ENCODE measurements at places on chromosomes 2 and 18. TPM values are rescaled to one million over a fixed set of nuclear protein-coding genes. Genes with fewer than 3 reads are reported as not detected.

The AQP12B gene
- total RNA-seq = not detected

The ZC3H6 gene
- total RNA-seq = 30.4 TPM

The RAB6C gene
- 0.78 TPM for total RNA-seq

The COL3A1 gene
- 129 TPM for total RNA-seq

The PJVK gene
- total RNA-seq = 5.0 TPM

The CYS1 gene
- total RNA-seq = 2.0 TPM

The SCLY gene
- total RNA-seq = 9.2 TPM

The SERPINB3 gene
- total RNA-seq = not detected

DNA sequence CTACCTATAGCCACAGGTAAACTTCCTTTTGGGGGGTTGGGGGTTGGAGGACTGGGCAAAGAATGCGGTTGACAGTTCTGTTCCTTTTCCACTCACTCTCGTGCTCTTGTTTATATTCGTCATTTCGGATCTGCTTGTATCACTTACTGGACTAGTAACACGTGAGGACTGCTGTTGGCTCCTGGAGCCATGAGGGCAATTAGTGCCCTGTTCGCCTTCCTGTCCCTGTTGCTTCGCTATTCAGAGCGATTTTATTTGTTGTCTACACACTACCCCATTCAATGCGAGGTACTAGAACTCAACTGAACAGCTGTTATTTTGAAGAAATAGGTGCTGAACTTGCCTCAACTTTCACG lies 1.1 kb downstream of the KCNJ3 start:
- no peak for DNase-seq

DNA sequence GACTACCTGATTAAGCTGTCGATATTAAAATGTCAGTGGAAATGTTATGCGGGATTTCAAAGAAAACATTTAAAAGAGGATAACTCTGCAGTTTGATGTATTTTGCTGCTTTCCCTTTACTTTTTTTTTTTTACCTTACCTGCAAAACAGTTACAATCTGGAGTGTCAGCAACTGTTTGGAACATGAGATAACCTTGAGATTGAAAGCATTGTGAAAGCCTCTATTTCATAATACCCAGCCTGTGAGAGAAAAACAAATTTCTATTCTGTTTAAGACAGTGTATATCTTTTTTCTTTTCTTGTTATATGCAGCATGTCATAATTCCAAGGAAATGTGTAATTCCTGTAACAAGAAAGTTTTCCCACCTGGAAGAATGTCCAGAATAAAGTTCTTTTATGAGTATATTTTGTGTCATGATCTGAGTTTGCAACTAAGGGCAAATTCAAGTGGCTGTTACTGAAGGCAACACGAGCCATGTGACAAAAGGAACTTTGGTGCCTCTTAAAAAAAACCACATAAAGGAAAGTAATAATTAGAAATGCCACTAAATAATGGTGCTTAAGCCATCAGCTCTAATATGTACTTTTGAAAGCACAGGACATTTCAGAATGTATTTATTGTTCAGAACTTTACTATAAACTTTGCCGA lies 297.0 kb upstream of the DSEL start:
- no peak for DNase-seq

DNA sequence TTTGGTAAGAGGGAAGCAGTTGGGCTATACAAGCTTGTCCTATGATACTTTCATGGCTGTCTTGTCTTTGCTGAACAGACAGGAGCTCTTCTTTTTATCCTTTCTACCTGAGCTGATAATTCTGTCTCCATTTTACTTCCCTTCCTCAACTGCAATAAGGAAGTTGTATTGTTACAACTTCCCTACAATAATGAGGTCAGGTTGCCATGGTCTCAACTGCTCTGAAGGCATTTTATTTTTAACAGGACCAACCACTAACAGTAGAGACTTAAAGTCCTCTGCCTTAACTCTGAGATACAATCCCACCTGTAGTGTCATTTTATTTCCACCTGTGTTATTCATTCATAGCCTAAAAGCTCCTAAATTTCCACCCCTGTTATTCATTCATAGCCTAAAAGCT lies 118.6 kb upstream of the PGAP1 start:
- DNase-seq = no peak

- DNase-seq = no peak
These were observed 282.2 kb upstream of the ATP5MC3 start for GRCh38 chr2:175463589-175464310.

- DNase-seq = no peak
These were observed 78.4 kb upstream of the MEX3C start for GRCh38 chr18:51275712-51276476.

GRCh38 chr2:217978536-217979150 lies 24.2 kb downstream of the TNS1 start:
- no peak for DNase-seq

DNA sequence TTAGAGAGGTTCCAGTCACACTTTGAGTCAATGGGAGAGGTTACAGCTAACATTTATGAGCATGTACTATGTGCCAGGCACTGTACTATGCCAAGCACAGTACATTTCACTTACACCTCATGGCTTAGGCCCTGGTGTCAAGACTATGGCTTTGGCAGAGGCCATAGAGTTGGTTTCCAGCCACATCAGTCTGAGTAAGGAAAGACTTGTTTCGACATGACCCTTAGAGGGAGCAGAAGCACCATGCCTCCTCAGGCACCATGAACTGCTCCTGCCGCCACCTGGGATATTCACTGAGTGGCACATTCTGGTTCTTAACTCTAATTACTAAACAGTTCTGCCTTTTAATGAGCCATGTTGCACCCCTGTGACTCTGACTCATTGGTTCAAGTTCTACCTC lies 12.7 kb downstream of the DGUOK start:
- no peak for DNase-seq

DNA sequence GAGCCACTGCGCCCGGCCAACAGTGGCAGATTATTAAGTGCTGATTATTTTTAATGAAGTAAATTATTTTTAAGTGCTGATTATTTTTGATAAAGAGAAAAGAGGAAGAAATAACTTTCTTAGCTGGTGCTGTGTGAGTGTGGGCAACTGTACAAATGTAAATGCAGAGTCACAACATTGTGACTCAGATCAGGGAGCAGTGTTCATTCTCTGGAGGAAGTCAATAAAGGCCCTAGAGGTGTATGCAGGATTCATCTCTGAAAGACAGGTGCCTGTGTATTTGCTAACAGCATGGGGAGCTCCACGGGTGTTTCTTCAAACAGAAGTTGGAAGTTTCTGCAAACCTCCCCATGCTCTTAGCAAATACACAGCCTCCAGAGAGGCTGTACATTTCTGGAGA lies 6.2 kb downstream of the KRTCAP3 start:
- DNase-seq = no peak

DNA sequence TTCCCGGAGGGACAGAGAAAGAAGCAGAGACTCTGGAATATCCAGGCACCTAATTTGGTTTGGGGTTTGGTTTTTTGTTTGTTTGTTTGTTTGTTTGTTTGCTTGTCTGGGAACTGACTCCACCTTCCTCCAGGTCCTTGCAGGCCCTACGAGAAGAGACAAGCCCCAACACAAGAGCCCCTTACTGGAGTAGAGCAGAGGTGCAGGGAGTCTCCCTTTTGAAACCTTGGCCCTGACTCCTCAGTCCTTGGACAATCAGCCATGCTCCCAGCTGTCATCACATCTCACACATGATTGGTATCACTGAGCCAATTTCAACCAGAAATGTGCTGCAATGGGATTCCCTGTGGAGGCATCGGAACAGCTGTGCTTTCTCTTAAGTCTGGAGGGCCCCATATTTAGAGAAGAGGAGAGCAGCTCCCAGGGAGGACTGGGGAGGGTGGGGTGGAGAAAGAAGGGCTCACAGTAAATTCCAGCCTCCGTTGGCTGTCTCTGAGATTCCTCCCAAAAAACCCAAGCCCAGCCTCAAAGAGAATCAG lies 279.9 kb upstream of the NCKAP5 start:
- DNase-seq = no peak

- DNase-seq = no peak
These were observed 15.8 kb downstream of the SLC8A1 start for GRCh38 chr2:40436093-40436475.

DNA sequence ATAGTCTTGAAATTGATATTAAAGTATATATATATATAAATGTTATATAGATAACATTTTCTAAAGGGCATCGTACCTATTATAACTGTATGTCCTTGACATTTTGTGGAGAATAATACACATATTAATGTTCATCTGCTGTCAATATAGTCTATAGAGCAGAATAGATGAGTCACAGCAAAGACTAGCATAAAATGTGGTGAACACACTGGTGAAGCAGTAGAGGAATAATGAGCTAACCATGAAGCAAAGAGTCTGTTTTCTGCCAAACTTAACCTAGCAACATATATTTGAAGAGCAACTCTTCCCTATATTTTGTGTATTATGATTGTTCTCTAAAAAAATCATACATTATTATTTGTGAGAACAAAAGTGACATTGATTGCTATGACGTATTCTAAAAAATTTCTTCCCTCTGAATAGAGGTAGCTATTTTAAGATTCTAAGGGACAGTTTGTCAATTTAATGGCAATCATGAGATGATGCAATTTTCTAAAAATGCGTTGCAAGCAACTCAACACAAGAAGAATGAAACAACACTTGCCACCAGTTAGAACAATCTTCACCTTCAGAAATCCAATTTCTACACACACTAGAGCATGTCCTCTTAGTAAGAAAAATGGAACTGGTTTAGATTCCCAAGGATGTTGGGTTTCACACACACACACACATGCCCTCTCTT lies 22.0 kb downstream of the DOCK10 start:
- no peak for DNase-seq

DNA sequence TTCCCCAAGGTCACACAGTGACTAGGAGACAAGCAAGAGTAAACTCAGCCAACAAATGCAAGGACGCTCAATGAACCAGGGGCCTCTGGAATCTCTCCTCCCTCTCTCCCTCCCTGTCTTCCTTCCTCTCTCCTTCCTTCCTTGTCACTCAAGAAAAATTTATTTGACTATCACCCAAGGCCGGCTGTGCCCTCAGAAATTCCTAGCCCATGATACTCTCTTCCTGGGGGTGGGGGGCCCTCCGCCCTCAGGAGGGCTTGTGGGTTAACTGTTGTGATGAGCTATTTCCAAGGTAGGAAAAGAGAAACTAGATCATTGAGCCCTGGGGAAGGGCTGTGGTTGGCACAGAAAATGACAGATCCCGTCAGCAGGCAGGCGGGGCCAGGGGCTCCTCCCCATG lies 21.7 kb downstream of the INHBB start:
- no peak for DNase-seq

DNA sequence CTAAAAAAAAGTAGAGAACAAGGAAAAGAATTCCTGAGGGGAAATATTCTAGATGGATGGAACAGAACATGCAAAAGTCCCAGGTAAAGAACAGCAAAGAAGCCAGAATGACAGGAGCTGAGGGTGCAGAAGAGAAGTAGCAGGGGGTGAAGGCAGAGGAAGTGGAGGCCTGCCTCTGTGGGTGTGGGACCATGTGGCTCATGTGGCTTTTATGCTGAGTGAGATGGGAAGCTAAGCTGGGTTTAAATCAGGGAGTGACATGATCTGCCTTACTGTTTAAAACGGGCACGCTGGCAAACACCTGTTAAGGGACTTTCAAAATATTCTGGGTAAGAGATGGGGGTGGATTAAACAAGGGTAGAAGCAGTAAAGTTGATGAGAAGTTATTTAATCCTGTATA lies 40.0 kb downstream of the GKN2 start:
- DNase-seq = no peak

- no peak for DNase-seq
These were observed 98.1 kb upstream of the PIEZO2 start for GRCh38 chr18:11247381-11247970.

GRCh38 chr18:267380-267687 lies 513 bp downstream of the THOC1 start:
- DNase-seq = no peak

- DNase-seq = no peak
These were observed 47.7 kb downstream of the RAPGEF4 start for GRCh38 chr2:172783165-172783898.

DNA sequence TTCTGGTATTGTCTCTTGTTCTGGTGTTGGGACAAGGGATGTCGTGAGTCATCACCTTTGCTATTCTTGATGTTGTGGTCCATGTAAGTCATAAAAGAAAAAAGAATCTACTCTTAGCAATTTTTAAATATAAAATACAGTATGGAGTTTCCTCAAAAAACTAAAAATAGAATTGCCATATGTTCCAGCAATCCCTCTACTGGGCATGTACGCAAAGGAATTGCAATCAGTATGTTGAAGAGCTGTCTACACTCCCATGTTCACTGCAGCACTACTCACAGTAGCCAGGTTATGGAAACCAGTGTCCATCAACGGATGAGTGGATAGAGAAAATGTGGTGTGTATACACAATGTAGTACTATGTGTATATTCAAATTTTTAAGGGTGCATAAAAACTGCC lies 10.9 kb upstream of the GNAL start:
- DNase-seq = no peak

DNA sequence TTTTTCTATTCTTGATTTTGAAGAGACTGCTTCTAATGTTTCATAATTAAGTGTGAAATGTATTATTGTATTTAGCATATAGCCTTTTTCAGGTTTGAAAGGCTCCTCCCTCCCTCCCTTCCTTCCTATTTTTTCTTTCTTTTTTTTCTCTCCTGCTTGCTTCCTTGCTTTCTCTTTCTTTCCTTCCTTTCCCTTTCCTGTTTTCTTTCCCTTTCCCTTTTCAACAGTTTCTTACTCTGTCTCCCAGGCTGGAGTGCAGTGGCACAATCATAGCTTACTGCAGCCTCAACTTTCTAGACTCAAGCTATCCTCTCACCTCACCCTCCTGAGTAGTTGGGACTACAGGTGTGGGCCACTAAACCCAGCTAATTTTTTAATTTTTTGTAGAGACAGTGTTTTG lies 44.6 kb downstream of the RMDN2 start:
- DNase-seq = no peak

GRCh38 chr18:10892786-10893185 lies 256.6 kb downstream of the PIEZO2 start:
- no peak for DNase-seq
